Stimulated activated CD8-positive, alpha-beta memory T cell treated with anti-CD3 and anti-CD28 coated beads, Interleukin-7, amount 100 ng/mL, for 1 hour (primary cell): ENCODE measurements at places on chromosomes 12 and 14.

DNA sequence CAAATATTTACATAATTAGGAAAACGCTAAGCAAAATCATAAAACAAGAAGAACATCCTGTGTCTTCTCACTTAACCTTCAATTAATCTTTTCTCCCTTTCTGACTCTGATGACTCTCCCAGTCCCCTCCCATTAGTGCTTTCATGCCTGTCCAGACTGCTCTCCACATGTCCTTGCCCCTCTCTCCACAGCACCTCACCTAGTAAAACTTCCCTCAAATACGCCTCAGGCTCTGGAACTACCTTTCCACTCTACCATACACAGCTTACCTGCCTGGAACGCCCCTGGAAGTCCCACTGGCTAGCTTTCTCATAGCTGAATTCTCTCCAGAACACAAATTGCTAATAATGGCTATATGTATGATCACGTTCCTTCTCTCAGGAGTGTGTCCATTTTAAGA is 44.7 kb downstream of the SLC5A8 start:
- DNase-seq: no peak

DNA sequence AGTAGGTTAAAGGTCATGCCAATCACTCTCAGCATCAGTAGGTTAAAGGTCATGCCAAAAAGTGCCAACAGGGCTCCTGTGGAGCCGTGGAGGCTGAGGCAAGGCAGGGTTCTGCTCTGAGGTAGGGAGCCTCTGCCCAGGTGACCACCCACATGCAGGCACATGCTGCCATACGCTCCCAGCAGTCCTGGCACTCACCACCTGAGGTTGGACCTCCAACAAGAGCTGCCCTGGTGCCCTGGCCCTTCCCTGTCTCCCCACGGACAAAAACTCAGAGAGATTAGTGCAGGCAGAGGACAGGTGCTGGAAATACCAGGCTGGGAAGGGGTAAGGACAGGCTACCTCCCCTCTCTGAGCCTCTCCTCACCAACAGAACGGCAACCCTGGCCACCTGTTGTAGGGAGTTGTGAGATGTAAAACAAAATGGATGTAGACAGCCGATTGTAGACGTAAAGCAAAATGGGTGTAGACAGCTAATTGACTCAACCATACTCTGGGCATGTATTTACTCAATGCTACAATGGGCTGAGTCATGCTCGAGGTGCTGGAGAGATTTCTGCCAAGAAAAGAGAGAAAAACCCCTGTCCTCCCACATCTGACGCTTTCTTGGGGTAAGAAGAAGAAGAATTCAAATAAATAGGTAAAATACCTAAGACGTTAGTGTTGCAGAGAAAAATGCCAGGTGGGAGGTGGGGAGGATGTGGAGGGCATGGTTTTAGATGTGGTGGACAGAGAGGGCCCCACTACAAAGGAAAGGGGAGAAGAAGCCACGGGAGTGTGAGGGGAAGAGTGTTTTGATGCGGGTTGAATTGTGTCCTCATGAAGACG is 32.4 kb downstream of the LTBP2 start:
- DNase-seq: no peak

DNA sequence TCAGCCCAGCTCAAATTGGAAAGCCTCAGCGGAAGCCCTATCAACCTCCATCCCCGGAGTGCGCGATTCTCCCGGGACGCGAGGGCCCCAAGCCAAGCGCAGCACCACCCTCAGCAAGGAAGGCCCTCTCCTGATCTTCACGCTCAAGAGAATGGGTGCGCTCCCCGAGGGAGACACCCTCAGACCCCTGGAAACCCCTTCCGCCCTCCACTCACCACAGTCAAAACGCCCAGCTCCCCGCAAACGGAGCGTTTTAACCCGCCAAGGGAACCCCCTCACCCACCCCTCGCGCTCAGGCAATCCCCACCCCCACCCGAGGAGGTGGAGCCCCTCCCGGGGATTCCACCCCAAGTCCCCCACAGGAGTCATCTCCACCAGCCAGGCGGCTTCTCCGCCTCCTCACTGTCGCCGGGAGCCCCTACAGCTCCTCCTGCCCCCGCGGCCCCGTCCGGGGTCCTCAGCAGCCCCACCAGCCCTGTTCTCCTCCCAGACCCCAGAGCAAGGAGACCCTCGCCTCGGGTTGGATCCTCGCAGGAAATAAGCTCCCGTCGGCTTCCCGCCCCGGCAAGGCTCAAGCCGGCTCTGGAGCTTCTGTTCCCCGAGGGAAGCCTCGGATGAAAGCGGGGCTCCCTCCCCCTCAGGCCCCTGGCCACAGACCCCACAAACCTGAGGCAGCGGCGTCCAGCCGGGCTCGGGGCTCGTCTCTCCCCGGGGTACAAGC is 507 bp downstream of the BAZ2A start:
- DNase-seq: no peak

- no peak for DNase-seq
Observed at GRCh38 chr14:42719391-42719790, 1112.7 kb downstream of the LRFN5 start.

- no peak for DNase-seq
Observed at GRCh38 chr12:3222306-3222705, 145.1 kb downstream of the TSPAN9 start.

GRCh38 chr12:12909228-12909994 is 18.0 kb downstream of the GPRC5A start:
- no peak for DNase-seq

DNA sequence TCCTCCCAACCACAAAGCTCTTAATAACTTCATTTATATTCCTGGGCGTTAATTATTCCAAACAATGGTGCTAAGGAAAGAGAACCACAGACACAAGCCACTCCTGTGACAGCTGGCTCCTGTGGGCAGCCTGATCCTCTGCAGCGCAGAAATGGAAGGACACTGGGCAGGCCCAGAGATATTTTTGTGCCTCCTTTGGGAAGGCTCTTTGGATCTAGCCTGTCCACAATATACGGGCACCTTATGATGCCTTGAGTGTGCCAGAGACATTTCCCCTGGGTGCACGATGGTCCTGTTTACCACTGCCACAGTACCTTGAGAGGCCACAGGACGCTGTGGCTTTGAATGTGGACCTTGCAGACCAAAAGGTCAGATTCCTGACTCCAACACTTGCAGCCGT is 2.1 kb downstream of the ASB2 start:
- no peak for DNase-seq

DNA sequence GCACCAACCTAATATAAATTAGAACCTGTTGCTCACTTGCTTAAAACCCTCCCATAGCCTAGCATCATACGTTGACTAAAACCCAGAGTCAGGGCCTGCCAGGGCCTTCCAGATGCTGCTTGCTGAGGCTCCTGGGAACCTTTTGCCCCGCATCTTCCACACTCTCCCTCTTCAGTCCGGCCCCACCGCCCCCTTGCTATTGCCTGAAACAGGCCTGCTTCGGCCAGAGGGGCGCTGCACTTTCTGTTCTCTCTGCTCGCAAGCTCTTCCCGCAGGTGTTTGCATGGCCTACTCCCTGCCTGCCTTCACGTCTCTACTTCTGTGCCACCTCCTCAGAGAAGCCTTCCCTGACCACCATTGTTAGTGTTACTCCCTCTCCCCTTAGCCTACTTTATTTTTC is 13.7 kb upstream of the TCTN2 start:
- DNase-seq: no peak

GRCh38 chr12:11920231-11920630 is 150.5 kb upstream of the BCL2L14 start:
- DNase-seq: no peak

GRCh38 chr14:76509311-76509710 is 133.4 kb downstream of the ESRRB start:
- no peak for DNase-seq

DNA sequence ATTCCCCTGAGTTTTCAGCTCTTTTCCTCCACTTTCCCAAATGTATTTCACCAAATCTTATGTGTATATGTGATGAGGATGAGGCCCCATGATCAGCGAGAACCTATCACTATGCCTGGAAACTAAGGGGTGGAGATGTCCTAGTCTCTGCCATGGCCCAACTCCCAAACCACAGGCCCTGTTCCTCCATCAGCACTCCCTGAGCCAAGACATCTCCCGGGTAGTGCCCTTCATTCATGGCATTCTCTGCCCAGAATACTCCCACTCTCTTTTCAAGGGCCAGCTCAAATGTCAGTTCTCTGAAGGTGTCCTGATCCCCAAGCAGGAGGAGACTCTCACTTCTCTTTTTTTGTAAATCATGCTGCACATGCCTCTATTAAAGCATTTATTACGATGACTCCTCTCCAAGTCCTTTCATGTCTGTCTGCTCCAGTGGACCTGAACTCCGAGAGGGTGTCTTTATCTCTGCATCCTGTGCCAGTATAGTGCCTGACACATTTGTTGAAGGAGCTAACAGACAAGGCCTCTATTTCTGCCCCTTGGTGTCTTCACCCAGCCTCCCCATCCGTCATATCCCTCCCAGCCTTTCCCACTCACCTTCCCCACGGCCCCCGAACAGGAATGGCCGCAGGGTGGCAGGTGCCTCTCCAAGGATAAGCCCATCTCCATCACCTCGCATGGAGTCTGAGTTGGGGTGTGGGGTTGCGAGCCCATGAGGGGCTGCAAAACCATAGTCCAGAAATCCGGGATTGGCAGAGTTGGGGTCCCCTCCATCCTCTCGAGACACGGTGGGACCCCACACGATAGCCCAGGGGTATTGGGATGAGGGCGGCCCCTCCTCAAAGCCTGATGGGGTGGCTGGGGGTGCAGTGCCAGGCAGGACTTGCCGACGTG is 3.7 kb downstream of the PIANP start:
- no peak for DNase-seq

- no peak for DNase-seq
Observed at GRCh38 chr12:48296586-48297282, 54.0 kb downstream of the ZNF641 start.

GRCh38 chr12:95319694-95320331 is 102.2 kb downstream of the VEZT start:
- DNase-seq: no peak

DNA sequence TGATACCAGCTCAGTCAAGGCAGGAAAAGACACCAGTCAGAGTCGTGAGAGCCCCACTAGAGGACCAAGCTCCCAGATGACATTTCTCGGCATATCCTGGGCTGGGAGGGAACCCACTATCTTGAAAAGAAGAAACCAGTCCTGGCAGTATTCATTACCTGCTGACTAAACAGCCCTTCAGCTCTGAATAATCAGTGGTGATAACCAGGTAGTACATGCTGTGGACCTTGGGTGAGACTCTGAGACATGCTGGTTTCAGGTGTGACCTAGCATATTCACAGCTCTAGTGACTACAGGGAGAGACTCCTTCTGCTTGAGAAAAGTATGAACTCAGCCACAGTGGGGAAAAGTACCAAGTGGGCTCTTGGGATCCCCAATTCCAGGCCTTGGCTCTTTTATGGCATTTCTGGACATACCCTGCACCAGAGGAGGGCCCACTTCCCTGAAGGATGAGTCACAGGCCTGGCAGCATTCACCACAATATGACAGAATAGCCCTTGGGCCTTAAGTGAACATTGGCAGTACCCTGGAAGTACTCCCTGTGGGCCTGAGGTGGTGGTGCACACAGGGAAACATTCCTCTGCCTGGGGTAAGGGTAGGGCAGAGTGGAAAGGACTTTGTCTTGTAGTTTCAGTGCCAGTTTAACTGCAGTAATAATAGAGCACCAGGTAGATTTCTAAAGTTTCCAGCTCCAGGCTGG is 82.6 kb upstream of the SLC38A4 start:
- DNase-seq: no peak

- DNase-seq: no peak
Observed at GRCh38 chr12:41188058-41188840, at the start of gene PDZRN4. Gene PDZRN4 (plus strand): TSS chr12:41188320.

GRCh38 chr12:112046003-112046402 is 32.8 kb downstream of the ERP29 start:
- DNase-seq: no peak

- DNase-seq: no peak
Observed at GRCh38 chr12:65637774-65638173, 186.5 kb upstream of the HMGA2 start.

DNA sequence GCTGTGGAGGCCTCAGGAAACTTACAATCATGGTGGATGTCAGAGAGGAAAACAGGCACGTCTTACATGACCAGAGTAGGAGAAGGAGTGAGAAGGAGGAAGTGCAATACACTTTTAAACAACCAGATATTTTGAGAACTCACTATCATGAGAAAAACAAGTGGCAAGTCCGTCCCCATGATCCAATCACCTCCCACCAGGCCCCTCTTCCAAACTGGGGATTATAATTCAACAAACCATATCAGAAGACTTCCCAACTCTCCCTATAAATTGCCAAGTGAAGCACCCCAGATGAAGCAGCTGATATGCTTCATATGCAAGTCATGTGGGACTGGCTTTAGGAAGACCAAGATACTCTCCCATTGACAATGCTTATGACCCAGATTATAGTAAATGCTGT is 11.6 kb upstream of the ACSM4 start:
- no peak for DNase-seq

DNA sequence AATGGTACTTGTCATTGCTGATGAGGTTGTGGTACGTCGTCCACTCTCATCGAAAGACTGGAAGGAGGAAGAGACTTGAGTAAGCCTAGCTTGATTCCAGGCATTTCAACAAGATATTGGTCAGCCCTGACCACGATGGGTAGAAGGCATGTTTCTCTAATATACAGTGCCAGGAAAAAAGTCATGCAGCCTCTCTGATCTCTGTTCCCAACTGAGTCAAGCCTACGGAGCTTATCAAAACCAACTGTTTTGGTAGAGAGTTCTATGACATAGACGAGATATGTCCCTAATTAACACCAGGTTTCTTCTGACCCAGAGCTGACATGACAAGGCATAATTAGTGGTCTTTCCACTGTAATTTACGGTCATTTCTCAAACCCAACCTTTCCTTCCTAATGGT is 58.5 kb downstream of the NIN start:
- no peak for DNase-seq

DNA sequence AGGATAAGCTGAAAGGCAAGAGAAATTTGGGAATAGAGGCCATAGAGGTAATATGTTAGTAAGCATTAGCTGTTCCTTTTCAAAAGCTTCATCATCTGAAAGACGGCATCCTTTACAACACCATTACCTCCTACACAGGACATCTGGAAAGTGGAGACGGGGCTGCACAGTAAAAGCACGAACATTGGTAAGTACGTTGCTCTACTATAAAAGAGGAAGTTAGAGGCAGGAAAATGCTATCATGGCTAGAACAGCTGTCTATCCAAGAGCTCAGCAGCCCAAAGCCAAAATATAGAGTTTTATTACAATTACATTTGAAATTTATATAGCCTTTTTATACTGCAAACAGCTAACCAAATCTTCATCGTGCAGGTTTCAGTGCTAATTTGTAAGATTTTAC is 172.3 kb upstream of the GRIP1 start:
- DNase-seq: no peak
